Breast epithelium (tissue), 4 donors: ENCODE measurements at places on chromosomes 5 and 9. TPM values are rescaled to one million over a fixed set of nuclear protein-coding genes. Genes with fewer than 3 reads are reported as not detected.

CCDC192 gene
- total RNA-seq: not detected

DNA sequence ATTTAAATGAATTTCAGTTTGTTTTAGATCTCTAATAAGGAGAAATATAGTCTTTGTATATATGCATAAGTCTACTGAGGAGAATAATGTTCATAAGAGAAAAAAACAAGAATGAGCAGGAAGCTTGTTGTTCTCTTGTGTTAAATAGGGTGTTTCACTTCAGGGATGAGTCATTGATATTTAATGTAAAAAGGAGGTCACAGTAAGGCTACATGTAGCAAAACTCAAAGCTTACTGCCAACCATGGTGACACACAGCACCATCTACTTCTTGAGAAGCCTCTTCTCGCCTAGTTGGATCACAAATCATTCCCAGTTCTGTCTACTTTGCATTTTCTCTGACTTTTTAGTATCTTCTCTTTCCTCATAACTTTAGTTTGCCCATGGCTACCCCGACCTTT is 1466.0 kb upstream of the C9orf72 start:
- DNase-seq: no peak
- H3K27me3 ChIP-seq: no peaks in the 10 kb centered on the region
- no peaks in the 10 kb centered on the region for H3K36me3 ChIP-seq
- no peak overlapping the region for H3K27ac ChIP-seq
- no peaks in the 10 kb centered on the region for H3K4me1 ChIP-seq

GRCh38 chr9:87081503-87081902 is 134.2 kb upstream of the GAS1 start:
- DNase-seq: no peak
- no peak overlapping the region for H3K27ac ChIP-seq
- H3K4me1 ChIP-seq: no peaks in the 10 kb centered on the region
- H3K4me3 ChIP-seq: no peak overlapping the region
- H3K36me3 ChIP-seq: no peaks in the 10 kb centered on the region
- H3K27me3 ChIP-seq: no peaks in the 10 kb centered on the region

DNA sequence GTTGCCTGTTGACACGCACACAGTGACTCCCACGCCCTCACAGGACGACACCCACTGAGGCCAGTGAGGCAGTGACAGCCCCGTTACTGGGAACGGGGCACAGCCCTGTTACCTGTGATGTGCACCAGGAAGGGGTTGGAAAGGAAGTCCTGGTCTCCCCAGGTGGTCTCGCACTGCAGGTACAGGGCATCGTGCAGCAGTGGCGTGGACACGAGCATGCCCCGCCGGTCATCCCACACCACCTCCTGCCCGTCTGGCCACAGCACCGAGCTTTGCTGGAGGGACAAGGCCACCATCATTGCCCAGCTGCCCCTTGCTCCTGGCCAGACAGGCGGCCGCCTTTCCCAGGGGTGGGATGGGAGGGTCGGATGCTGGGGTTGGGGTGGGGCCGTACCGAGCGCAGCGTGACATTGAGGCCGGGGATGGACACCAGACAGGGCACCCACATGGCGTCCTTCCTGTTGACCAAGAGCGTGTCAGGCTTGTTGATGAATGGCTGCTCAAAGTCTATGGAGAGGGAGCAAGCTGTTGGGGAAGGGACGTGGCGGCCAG is 19.5 kb downstream of the FLT4 start:
- H3K27me3 ChIP-seq: no peaks in the 10 kb centered on the region
- no peak for DNase-seq
- no peak overlapping the region for H3K4me3 ChIP-seq
- no peaks in the 10 kb centered on the region for H3K4me1 ChIP-seq
- no peak overlapping the region for H3K27ac ChIP-seq
- H3K36me3 ChIP-seq: no peaks in the 10 kb centered on the region

GRCh38 chr5:133969654-133970324 is 1.4 kb upstream of the C5orf15 start:
- H3K4me3 ChIP-seq: no peak overlapping the region
- H3K27ac ChIP-seq: peak overlapping the region; percentile 94
- no peaks in the 10 kb centered on the region for H3K27me3 ChIP-seq

- no peaks in the 10 kb centered on the region for H3K27me3 ChIP-seq
- H3K4me1 ChIP-seq: no peaks in the 10 kb centered on the region
- DNase-seq: no peak
- H3K36me3 ChIP-seq: no peaks in the 10 kb centered on the region
- no peak overlapping the region for H3K4me3 ChIP-seq
Measured at GRCh38 chr5:34772267-34773098, 66.5 kb upstream of the TTC23L start.

DNA sequence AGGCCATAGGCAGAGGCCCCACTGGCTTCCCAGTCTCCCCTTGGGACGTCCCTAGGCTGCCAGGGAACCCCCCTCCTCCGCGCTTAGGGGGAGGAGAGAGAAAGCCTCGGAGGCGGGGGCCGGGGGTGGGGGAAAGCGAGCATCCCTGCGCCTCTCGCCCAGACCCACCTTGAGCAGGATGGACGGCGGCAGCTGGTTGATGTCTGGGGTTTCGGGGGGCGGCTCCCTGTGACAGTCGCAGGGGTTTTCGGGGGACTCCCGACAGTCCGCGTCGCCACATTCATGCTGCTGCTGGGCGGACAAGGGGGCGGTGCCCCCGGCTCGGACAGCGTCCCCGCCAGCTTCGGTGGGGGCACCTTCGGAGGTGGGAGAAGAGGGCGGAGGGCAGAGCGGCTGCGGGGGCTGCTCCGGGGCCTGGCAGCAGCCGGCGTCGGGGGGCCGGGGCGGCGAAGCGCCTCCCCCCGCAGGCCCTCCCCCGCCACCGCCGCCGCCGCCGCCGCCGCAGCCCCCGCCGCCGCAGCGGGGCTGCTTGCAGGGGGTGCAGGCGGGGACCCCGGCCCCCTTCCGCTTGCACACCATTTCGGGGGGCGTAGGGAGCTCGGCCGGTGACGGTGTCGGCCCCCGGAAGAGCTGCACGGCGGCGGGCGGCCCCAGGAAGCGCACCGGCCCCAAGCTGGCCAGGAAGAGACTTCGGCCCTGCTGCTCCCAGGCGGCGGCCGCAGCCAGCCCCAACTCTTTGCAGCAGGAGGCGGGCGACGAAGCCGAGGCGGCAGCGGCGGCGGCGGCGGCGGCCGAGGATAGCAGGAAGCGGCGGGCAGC is 1.2 kb downstream of the FBXL17 start:
- H3K36me3 ChIP-seq: no peaks in the 10 kb centered on the region
- H3K4me1 ChIP-seq: peaks cover 5% of the 10 kb centered on the region
- H3K27me3 ChIP-seq: no peaks in the 10 kb centered on the region
